ENCODE measurements at places on chromosomes 13 and 19.
A peak's percentile ranks its signal among the peaks of the same experiment; 100 is the strongest.

- H3K4me1 ChIP-seq: no peaks in the 10 kb centered on the region
- H3K36me3 ChIP-seq: no peaks in the 10 kb centered on the region
- H3K27me3 ChIP-seq: peaks cover under 1% of the 10 kb centered on the region
- no peak overlapping the region for H3K4me3 ChIP-seq
- no peak for DNase-seq
These were observed 100.8 kb upstream of the WASF3 start for GRCh38 chr13:26456650-26457049.

DNA sequence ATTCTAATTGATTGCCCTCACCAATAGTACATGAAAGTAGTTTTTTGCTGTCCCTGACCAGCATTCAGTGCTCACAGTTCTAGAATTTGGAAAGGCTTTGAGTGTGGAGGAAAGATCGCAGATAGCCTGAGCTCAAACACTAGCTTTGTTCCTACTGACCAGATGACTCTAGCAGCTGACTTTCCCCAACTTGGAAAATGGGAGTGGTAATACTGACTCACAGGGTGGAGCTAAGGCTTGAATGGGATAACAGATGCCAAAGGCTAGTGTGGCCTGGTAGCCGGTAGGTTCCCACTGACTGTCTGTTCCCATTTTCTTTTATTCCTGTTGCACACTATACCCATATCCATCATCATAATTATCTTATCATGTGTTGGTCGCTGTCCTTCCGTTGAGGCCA is 3.7 kb downstream of the ZSCAN22 start:
- DNase-seq: no peak
- no peaks in the 10 kb centered on the region for H3K27me3 ChIP-seq
- peaks cover 3% of the 10 kb centered on the region for H3K36me3 ChIP-seq
- no peak overlapping the region for H3K4me3 ChIP-seq
- no peak overlapping the region for H3K27ac ChIP-seq

DNA sequence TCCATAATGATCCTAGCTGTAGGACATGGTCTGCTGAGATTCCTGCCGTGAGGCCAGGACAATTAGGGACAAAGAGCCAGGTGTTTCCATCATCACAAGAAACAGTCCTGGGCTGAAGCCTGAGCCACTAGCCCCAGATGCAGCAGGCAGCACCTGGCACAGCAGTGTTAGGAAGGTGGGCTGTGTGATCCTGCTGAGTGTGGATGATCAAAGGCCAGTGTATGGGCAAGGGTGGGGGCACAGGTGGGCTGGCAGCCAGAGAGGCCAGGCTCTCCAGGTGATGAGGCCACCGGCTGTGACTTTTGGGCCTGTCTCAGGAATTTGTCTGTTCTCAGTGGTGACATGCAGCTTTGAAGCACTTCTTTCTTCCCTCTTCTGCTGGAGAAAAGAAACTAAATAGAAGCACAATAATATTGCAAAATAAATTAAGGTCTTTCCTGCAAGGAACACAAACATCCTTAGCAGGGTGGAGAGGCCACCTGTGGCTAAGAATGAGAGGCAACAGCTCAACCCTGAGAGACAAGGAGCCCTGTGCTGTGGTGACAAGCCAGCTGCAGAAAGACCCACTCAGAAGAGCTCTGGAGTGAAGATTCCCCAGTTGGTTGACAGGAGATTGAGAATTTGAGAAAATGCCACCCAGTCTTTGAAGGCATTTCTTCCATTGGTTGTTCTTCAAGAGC is 127.6 kb downstream of the KATNAL1 start:
- no peak overlapping the region for H3K27ac ChIP-seq
- no peaks in the 10 kb centered on the region for H3K27me3 ChIP-seq
- peaks cover 3% of the 10 kb centered on the region for H3K4me1 ChIP-seq
- DNase-seq: no peak

- peak; percentile 61 for DNase-seq
- H3K27ac ChIP-seq: peak overlapping the region; percentile 67
- H3K27me3 ChIP-seq: peaks cover 2% of the 10 kb centered on the region
- H3K4me1 ChIP-seq: peaks cover 19% of the 10 kb centered on the region
- no peaks in the 10 kb centered on the region for H3K36me3 ChIP-seq
- H3K4me3 ChIP-seq: peak overlapping the region; percentile 88
These were observed 7.1 kb upstream of the NFIC start for GRCh38 chr19:3359015-3359918.

DNA sequence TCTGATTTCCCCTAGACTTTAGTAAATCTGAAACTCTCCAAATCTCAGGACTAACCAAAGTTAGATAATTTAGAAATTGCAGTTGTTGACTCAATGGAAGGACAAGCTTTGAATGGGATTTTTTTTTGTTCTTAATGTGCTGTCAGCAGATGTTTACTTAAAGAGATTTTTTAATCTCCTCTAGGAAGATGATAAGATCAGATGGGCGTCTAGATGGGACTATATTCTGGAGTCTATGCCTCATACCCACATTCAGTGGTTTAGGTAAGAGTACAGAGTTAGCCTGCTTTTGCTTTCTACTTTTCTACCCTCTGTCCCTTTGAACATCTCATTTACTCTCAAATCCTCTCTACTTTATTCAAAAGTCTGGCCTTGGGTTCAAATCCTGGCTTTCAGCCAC is 39.3 kb downstream of the TM9SF2 start:
- no peaks in the 10 kb centered on the region for H3K27me3 ChIP-seq
- peaks cover 25% of the 10 kb centered on the region for H3K4me1 ChIP-seq
- DNase-seq: no peak
- peak overlapping the region; percentile 91 for H3K27ac ChIP-seq
- H3K36me3 ChIP-seq: peaks cover 21% of the 10 kb centered on the region
- H3K4me3 ChIP-seq: no peak overlapping the region

DNA sequence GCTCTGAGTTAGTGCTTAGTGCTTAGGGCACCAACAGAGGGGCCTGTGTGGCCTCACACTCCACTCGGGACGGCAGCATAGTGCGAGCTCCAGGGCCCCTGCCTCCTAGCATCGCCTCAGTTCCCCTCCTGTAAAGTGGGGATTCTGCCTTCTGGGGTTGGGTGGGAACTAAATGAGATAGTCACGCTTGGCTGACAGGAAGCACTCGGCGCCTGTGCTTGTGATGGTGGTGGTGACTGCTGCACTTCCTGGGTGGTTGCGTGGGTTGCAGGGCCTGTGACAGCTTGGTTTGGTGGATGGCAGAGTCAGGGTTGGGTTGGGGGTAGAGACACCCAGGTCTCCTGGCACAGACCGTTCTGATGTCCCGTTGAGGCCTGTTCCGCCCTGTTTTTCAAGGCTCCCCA is 7.7 kb downstream of the PLEKHF1 start:
- peak overlapping the region; percentile 43 for H3K4me3 ChIP-seq
- H3K27me3 ChIP-seq: no peaks in the 10 kb centered on the region

DNA sequence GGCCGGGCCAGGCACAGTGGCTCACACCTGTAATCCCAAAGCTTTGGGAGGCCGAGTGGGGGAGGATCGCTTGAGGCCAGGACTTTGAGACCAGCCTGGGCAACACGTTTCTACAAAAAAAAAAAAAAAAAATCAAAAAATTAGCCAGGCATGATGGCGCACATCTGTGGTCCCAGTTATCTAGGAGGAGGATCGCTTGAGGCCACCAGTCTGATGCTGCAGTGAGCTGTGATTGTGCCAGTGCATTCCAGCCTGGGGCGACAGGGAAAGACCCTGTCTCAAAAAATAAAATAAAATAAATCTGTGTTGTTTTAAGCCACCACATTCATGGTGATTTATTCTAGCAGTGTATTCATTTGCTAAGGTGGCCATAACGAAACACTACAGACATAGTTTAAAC is 4.1 kb upstream of the DACT3 start:
- no peak overlapping the region for H3K27ac ChIP-seq
- H3K36me3 ChIP-seq: peaks cover under 1% of the 10 kb centered on the region
- peaks cover 4% of the 10 kb centered on the region for H3K4me1 ChIP-seq
- H3K27me3 ChIP-seq: peaks cover 5% of the 10 kb centered on the region

- H3K4me1 ChIP-seq: peaks cover 40% of the 10 kb centered on the region
- no peaks in the 10 kb centered on the region for H3K27me3 ChIP-seq
- H3K36me3 ChIP-seq: peaks cover 23% of the 10 kb centered on the region
- no peak overlapping the region for H3K4me3 ChIP-seq
- no peak for DNase-seq
- H3K27ac ChIP-seq: peak overlapping the region; percentile 93
These were observed 30.1 kb downstream of the EPS15L1 start for GRCh38 chr19:16441661-16442162.

- peaks cover 3% of the 10 kb centered on the region for H3K4me1 ChIP-seq
- peaks cover 1% of the 10 kb centered on the region for H3K27me3 ChIP-seq
- no peak overlapping the region for H3K4me3 ChIP-seq
- H3K36me3 ChIP-seq: no peaks in the 10 kb centered on the region
- no peak for DNase-seq
These were observed 6.2 kb upstream of the DZIP1 start for GRCh38 chr13:95650696-95651095.

- H3K4me3 ChIP-seq: no peak overlapping the region
- no peak overlapping the region for H3K27ac ChIP-seq
- H3K4me1 ChIP-seq: peaks cover 5% of the 10 kb centered on the region
- DNase-seq: no peak
These were observed 89.8 kb downstream of the KDM4B start for GRCh38 chr19:5058521-5059212.

GRCh38 chr13:103040006-103040405 is 26.2 kb downstream of the SLC10A2 start:
- H3K27me3 ChIP-seq: no peaks in the 10 kb centered on the region
- no peaks in the 10 kb centered on the region for H3K36me3 ChIP-seq
- H3K4me3 ChIP-seq: no peak overlapping the region
- no peaks in the 10 kb centered on the region for H3K4me1 ChIP-seq
- no peak overlapping the region for H3K27ac ChIP-seq

GRCh38 chr13:39405107-39405506 is 197.9 kb downstream of the LHFPL6 start:
- no peaks in the 10 kb centered on the region for H3K27me3 ChIP-seq
- H3K4me1 ChIP-seq: no peaks in the 10 kb centered on the region
- DNase-seq: no peak

DNA sequence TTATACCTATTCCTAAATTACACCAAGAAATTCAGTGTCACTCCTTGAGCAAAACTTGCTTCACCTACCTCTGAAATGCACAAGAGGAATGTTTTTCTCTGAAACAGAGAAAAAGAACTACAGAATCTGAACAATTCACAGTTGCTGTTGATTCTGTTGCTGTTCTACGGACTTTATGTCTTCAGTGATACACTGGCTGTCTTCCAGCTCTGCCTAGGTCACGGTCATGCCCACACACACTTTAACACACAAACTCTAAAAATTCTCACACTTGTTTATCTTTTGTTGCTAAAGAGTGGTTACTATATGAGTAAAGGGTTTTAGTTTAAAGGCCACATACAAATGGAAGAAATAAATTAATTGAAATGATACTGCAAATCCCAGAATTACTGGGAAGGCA is 124.4 kb upstream of the SPRY2 start:
- DNase-seq: no peak
- H3K4me1 ChIP-seq: no peaks in the 10 kb centered on the region
- H3K27me3 ChIP-seq: no peaks in the 10 kb centered on the region
- H3K27ac ChIP-seq: no peak overlapping the region
- no peak overlapping the region for H3K4me3 ChIP-seq
- H3K36me3 ChIP-seq: no peaks in the 10 kb centered on the region

DNA sequence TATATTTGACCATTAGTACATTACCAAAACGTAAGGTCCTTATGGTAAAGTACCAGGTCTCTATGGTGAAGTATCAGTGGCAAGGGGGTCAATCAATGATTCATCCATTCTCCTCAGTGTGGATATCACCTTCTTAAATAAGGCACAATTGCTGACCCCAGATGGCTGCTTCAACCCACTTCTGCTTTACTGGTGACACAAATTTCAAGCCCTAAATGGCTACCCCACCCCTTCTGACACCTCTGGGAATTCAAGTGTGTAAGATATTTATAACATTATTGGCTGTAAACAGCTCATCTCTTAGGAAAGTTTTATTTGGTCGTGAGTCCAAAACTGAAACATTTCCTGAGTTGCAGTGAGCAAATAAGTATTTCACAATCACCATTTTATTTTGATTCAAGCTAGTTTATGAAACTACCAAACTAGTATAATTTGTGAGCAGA is 7.9 kb upstream of the WBP4 start:
- H3K27me3 ChIP-seq: no peaks in the 10 kb centered on the region
- peak overlapping the region; percentile 92 for H3K27ac ChIP-seq
- H3K36me3 ChIP-seq: peaks cover 7% of the 10 kb centered on the region
- H3K4me1 ChIP-seq: peaks cover 45% of the 10 kb centered on the region
- peak overlapping the region; percentile 70 for H3K4me3 ChIP-seq

- peaks cover 2% of the 10 kb centered on the region for H3K4me1 ChIP-seq
- H3K36me3 ChIP-seq: peaks cover 38% of the 10 kb centered on the region
- no peaks in the 10 kb centered on the region for H3K27me3 ChIP-seq
- H3K27ac ChIP-seq: peak overlapping the region; percentile 12
- H3K4me3 ChIP-seq: no peak overlapping the region
These were observed 30.9 kb downstream of the ALOX5AP start for GRCh38 chr13:30766231-30766630.

- no peaks in the 10 kb centered on the region for H3K4me1 ChIP-seq
- H3K4me3 ChIP-seq: no peak overlapping the region
- H3K27me3 ChIP-seq: peaks cover 2% of the 10 kb centered on the region
- no peak for DNase-seq
- H3K27ac ChIP-seq: no peak overlapping the region
These were observed 77.3 kb downstream of the KCTD12 start for GRCh38 chr13:76808927-76809326.

- H3K27me3 ChIP-seq: no peaks in the 10 kb centered on the region
- H3K27ac ChIP-seq: no peak overlapping the region
- no peak overlapping the region for H3K4me3 ChIP-seq
- no peak for DNase-seq
- H3K4me1 ChIP-seq: no peaks in the 10 kb centered on the region
These were observed 1396.1 kb upstream of the MIR17HG start for GRCh38 chr13:89951341-89951740.

GRCh38 chr13:104414771-104415170 is 1348.6 kb upstream of the SLC10A2 start:
- no peaks in the 10 kb centered on the region for H3K36me3 ChIP-seq
- H3K4me3 ChIP-seq: no peak overlapping the region
- H3K27me3 ChIP-seq: no peaks in the 10 kb centered on the region
- no peaks in the 10 kb centered on the region for H3K4me1 ChIP-seq

DNA sequence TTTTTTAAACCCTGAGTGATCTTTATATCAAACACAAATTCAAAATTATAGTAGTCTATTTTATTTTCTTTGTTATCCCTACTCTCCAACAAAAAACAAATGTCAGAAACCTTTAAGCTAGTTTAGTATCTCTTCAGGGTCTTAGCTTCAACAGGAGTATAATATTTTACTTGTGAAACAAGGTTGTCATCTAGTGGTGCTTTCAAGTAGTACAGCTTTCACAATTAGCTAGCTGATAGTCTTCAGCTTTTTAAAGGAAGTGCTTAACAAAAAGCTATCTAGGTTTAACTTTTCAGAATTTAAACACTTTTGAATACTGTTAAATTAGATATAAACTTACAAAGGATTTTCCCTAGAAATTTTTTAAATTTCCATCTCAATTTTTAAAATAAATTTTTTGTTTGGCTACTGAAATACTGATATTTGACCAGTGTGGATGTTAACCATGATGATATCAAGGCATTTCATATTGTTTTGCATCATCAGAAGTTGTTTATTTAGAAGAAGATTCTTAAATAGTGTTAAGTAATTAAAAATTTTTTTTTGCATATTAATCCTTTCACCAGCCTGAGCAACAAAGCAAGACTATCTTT is 34.2 kb downstream of the TDRD3 start:
- peaks cover 26% of the 10 kb centered on the region for H3K4me1 ChIP-seq
- no peak overlapping the region for H3K27ac ChIP-seq
- peak; percentile 39 for DNase-seq
- H3K36me3 ChIP-seq: no peaks in the 10 kb centered on the region
- no peak overlapping the region for H3K4me3 ChIP-seq
- no peaks in the 10 kb centered on the region for H3K27me3 ChIP-seq

Measured in memory B cell (primary cell).